ENCODE measurements at places on chromosomes 12 and 14. TPM values are rescaled to one million over a fixed set of nuclear protein-coding genes. Genes with fewer than 3 reads are reported as not detected.

SYCP3 gene
- total RNA-seq: 0.27 TPM

ALG10 gene
- 12.3 TPM for total RNA-seq

FOXG1 gene
- not detected for total RNA-seq

POTEG gene
- not detected for total RNA-seq

LRRC9 gene
- total RNA-seq: not detected

HOXC11 gene
- not detected for total RNA-seq

STAC3 gene
- total RNA-seq: 2.6 TPM

ITGA7 gene
- total RNA-seq: 0.76 TPM

CFAP73 gene
- 0.42 TPM for total RNA-seq

SMCO2 gene
- total RNA-seq: not detected

OAS2 gene
- total RNA-seq: 82.2 TPM

RERGL gene
- total RNA-seq: not detected

PMEL gene
- total RNA-seq: 0.69 TPM

KERA gene
- not detected for total RNA-seq

NPAS3 gene
- not detected for total RNA-seq

ATN1 gene
- 27.5 TPM for total RNA-seq

NINJ2 gene
- total RNA-seq: 16.8 TPM

KLRC3 gene
- total RNA-seq: not detected

GUCY2C gene
- not detected for total RNA-seq

FOXM1 gene
- total RNA-seq: 3.8 TPM

GPR132 gene
- total RNA-seq: 94.5 TPM

KCNH5 gene
- total RNA-seq: not detected

SNW1 gene
- total RNA-seq: 102 TPM

RTL1 gene
- total RNA-seq: not detected

C3AR1 gene
- 2.7 TPM for total RNA-seq

SCN8A gene
- 1.1 TPM for total RNA-seq

DCTN2 gene
- 74.9 TPM for total RNA-seq

AACS gene
- 8.8 TPM for total RNA-seq

CLECL1 gene
- total RNA-seq: 0.84 TPM

MDM2 gene
- total RNA-seq: 101 TPM

TAS2R46 gene
- 2.8 TPM for total RNA-seq

OVCH1 gene
- total RNA-seq: not detected

MSRB3 gene
- 1.8 TPM for total RNA-seq

ENDOU gene
- total RNA-seq: not detected

XRCC3 gene
- total RNA-seq: 9.8 TPM

TSHR gene
- 19.3 TPM for total RNA-seq
